GF-D8 (cell line): ENCODE measurements at places on chromosomes 4 and X.

DNA sequence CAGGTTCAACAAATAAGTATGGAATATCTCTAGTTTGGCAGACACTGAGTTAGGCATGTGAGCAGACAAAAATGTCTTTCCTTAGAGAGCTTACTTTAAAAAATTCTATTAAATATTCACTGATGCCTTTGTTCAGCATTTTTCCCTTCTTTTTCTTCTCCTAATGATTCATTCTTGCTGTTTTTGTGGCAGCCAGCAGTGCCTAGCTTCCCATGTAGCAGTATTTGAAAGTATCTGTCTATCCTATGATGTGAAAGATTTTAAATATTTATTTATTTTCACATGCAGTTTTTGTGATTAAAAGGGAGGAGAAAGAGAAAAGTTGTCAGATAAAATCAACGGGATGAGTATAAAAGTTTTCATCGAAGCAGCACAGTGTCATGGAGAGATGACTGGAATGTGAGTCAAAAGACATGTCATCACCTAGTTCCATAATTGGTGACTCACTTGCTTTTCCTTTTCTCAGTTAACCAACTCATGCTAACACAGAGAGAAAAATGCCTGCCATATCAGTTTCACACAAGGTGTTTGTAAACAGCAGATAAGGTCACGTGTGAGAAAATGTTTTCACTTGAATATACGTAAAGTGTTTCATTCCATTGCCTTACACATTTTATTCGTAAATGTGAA, 69.8 kb downstream of the BMPR1B start:
- no peak for DNase-seq

- DNase-seq, result no peak
Observed at GRCh38 chr4:113144091-113144490, 94.6 kb downstream of the ANK2 start.

DNA sequence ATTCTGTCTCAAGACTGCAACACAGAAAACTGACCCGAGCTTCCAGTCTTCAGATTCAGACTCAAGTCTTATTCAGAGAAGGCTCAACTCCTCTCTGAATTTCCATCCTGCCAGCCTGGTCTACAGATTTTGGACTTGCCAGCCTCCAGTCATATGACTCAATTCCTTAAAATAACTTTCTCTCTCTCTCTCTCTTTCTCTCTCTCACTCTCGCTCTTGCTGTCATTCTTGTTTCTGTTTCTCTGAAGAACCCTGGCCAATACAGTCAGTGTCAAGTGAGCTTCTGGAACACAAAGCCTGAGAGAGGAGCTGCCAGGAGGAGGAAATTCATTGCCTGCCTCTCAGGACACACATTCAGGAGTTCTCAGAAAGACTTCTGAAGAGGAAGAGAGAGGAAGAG, 154.9 kb downstream of the PARM1 start:
- DNase-seq, result no peak

GRCh38 chr4:166279261-166279660, 406.2 kb downstream of the TLL1 start:
- no peak for DNase-seq

GRCh38 chr4:151489462-151490203, 80.7 kb downstream of the FHIP1A start:
- no peak for DNase-seq

GRCh38 chr4:109609431-109609830, 49.4 kb downstream of the MCUB start:
- DNase-seq, result no peak

DNA sequence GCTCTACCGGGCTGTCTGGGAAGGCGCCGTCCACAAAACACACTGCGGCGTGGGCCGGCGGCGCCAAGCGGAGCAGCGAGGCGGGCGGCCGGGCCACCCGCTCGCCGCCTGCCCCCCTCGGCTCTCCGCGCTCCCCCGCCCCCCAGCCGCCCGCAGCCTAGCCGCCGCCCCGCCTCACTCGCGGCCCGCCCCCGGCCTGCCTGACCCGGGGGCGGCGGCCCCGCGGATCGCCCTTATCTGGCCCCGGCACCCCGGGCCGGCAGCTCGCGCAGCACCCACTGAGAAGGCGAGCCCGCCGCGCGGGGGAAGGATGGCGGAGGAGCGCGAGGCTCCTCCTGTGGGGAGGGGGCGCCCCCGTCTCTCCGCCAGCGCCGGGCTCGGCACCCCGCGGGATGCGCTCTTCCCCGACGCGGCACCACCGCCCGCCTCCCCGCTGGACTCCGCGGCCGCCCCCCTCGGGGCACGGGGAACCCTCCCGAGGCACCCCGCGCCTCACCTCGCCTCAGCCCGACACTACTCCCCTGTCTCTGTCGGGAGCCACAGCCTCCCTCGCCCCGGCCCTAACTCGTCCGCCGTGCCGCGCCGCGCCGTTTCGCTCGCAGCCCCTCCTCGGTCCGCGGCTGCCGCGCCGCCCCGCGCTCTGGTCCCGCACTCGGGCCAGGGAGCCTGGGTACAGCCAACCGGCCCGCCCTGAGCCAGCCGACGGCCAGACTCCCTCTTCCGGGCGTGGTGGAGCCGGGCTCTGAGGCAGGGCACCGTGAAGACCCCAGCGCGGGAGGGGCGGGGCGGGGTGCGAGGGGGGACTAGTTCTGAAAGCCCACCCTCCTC, 566 bp downstream of the ATP11C start:
- DNase-seq, result no peak

DNA sequence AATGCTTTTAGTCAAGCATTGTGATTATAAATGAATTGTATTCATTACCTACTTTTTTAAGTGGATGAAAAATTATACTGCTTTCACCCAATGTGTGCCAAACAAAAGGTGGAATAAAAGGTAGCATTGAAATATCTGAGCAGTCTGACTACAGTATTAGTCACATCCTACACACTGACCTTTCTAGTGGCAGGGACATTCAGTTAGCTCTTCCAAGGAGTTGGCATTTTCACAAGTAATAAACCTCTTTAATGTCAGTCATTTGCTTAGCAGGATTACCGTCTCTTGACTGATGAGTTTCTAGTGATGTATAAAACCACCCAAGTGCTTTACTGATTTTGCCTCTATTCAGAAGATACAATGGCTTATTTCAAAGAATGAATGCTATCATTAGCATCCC, 687.9 kb downstream of the ARAP2 start:
- no peak for DNase-seq

DNA sequence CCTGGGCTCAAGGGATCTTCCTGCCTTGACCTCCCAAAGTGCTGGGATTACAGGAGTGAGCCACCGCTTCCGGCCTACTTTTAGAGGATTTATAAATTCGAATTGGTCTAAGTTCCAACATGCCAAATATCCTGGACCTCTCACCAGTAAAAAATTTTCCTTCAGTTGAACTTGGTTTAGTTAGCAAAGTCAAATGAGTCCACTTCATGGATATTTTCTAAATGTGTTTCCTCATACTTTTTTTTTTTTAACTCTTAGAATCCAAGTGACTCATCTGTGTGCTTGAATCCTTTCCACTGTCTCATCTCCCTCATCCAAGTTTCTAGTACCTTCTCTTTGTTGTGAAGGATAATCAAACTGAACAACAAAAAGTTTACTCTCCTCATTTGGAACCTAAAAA, 49.7 kb downstream of the RBM47 start:
- no peak for DNase-seq

DNA sequence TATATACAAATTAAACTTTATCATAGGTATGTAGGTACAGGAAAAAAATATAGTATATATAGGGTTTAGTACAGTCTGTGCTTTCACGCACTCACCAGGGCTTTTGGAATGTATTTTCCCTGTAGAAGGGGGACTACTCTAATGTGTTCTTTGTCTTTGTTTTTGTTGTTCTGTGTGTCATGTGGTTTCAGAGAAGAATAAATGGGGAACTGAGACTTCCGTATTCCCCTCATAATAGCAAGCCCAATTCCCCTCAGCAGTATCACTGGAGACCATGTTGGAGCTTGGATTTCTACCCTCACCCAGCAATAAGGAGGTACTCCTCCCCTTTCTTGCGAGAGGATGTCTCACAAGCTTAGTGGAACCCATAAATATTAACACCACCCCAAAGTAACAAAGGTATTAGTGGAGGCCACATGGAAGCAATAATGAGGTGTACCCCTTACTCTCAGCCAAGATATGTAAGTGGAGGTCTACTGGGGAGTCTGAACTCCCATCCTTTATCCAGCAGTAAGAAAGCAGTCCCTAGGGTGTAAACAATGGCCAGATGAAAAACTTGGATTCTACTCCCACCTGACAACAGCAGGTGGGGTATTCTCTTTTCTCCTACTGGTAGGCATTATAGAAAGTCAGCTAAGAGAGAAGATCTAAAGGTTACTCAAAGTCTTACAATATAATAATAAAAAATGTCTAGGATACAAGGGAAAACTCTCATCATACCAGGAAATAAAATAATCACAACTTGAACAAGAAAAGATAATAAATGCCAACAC, 805.4 kb upstream of the GALNTL6 start:
- DNase-seq, result no peak

DNA sequence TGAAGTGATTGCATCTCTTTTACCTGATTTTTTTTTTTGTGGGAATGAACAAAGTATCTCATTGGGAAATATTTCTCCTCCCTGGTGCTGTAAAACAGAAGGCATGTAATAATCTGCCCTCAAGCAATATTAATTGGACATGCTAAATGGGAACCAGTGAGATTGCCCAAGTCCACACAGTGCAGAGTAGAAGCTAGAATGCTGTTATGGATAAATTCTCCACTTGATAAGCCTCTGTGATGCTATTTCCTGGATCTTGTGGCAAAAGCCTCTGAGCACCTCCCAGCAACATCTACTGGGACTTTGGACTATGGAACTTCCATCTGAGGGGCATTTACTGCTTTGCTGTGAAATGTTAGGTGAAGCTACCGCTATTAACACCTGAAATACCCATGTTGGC, 46.9 kb upstream of the YTHDC1 start:
- no peak for DNase-seq

GRCh38 chr4:101232074-101232776, 115.1 kb downstream of the PPP3CA start:
- no peak for DNase-seq

GRCh38 chr4:150682126-150682525, 100.2 kb downstream of the MAB21L2 start:
- DNase-seq, result no peak

- no peak for DNase-seq
Observed at GRCh38 chr4:135123632-135124031, 922.0 kb upstream of the PABPC4L start.

- DNase-seq, result no peak
Observed at GRCh38 chr4:1851160-1851559, 4.8 kb downstream of the LETM1 start.

GRCh38 chr4:17189401-17189720, 290.9 kb upstream of the LDB2 start:
- DNase-seq, result no peak

- DNase-seq, result no peak
Observed at GRCh38 chrX:15016051-15016450, 142.8 kb downstream of the MOSPD2 start.

DNA sequence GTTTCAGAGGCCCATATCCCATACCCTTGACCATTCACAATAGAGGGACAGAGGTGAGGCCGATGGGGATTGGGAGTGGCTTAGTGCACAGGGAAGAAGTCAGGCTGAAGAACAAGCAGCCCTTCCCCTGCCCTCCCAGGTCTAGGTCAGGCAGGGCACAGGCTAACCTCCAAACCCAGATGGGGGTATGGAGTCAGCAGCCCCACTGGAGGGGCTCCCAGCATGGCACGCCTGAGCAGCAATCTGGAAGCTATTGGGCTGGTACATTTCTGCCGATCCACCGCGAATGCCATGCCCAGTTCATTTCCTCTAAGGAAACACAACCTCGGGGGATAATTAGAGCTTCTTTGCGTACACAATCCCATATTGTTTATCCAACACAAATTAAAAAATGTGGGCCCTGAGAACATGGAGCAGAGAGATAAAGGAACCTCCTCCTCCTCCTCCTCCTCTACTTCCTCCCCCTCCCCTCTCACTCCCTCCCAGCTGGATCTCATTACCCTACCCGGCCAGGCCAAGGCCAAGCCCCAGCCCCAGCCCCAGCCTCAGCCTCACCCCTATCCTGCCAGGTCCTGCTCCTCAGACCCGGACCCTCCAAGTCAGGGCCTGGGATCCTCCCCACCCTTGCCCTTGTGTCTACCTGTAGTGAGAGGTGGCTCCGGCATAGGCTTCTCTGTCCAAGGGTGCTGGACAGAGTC, 83.0 kb downstream of the PJA1 start:
- DNase-seq, result no peak

- no peak for DNase-seq
Observed at GRCh38 chrX:24657671-24658386, 10.7 kb upstream of the PCYT1B start.

- DNase-seq, result no peak
Observed at GRCh38 chr4:54657185-54657550, 589 bp upstream of the KIT start.

DNA sequence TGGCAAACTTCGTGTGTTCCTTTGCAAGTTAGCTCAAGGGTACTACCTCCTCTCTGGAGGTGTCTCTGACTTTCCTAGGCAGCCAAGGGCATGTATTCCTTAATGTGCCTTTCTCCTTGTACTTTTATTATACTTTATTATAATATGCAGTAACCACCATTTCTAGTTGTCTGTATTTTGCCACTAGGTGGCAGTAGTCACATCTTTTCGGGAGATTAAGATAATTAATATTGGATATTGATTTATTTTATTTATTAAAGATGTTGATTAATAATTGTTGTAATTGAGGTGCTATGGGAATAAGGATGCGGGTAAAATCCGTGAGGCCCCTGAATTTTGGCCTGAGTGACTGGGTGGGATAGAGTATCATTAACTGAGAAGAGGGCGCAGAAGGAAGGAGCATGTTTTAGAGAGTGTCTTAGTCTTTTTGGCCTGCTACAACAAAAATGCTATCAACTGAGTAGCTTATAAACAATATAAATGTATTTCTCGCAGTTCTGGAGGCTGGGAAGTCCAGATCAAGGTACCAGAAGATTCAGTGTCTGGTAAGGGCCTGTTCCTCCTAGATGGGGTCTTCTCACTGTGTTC, 153.3 kb downstream of the TMEM164 start:
- no peak for DNase-seq

GRCh38 chr4:90074322-90074886, 52.8 kb upstream of the CCSER1 start:
- no peak for DNase-seq

GRCh38 chrX:150547375-150548115, 20.9 kb upstream of the MTM1 start:
- no peak for DNase-seq

- DNase-seq, result no peak
Observed at GRCh38 chr4:2059726-2060602, 837 bp downstream of the NAT8L start.

GRCh38 chr4:156634612-156635011, 337.0 kb downstream of the PDGFC start:
- no peak for DNase-seq

DNA sequence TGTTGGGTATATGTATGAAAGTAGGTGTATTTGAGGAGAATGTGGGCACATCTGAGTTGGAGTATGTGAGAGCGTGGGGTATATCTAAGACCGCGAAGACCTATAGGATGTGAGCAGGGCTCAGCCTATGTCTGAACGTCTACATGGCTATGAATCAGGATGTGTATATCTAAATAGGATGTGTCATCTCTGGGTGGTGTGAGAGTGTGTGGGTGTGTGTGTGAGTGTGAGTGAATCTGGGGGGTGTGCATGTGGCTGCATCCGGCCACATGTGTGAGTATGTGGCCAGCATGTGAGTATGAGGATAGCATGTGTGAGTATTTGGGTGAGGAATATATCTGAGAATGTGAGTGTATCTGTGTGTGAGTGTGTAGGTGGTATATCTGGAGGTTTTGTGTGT, 7.7 kb downstream of the GPR173 start:
- DNase-seq, result no peak

- DNase-seq, result no peak
Observed at GRCh38 chr4:174396599-174397110, 112.9 kb downstream of the CEP44 start.

GRCh38 chrX:132651421-132652086, 162.7 kb upstream of the MBNL3 start:
- no peak for DNase-seq

GRCh38 chrX:7586126-7586525, 256.8 kb upstream of the VCX start:
- DNase-seq, result no peak
